RCC 7860 (cell line): ENCODE measurements at places on chromosomes 16 and 17.

DNA sequence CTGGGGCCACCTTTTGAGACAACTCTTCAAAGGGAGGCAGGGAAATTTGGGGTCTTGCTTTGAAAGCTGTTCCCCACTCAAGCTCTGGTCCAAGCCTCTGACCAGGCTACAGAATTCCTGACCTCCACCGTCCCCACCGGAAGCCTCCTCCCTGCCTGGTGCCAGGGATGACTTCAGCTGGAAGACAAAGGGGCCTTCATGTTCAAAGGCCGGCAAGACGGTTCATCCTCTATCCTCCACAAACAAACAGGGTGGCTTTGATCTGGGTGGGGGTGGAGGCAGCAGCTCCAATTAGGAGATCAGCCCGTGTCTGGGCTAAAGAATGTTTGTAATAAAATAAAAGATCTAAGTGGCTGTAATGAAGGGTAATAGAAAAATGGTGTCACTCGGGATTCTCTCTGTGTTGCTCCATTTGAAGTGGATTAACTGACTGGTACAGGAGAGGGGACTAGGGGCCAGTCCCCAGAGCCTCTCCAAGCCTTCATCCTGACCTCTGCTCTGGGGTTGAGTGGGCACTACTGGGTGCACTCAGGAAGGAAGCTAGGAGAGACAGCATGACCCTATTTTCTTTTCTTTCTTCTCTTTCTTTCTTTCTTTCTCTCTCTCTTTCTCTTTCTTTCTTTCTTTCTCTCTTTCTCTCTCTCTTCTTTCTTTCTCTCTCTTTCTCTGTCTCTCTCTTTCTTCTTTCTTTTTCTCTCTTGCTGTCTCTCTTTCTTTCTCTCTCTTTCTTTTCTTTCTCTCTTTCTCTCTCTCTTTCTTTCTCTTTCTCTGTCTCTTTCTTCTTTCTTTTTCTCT, 27.5 kb upstream of the NKD1 start:
- no peak for DNase-seq

GRCh38 chr16:22789281-22789945, 24.5 kb upstream of the HS3ST2 start:
- peak; percentile 61 for DNase-seq

DNA sequence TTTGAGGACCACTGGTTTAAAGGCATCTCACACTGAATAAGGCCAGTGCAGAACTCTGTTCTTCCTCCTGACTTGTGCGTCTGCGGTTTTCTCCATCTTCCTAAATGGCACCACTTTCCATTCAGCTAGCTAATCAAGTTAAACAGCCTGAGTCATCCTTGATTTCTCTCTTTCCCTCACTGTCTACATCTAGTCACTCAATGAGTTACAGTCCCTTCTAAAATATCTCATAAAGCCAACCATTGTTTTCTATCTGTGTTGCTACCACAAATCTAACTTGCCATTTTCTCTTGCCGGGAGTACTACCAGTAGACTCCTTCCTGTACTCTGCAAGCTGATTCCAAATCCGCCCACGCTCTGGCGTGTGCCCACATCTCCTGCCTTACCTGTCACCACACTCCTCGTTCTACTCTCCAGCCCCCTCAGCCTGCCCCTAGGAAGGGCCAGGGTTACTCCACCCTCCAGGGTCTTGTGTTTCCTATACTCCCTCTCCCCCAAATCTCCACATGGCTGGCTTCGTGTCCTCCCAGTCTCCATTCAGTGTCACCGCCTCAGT, 324.5 kb downstream of the SNX29 start:
- DNase-seq, result no peak

GRCh38 chr17:60330731-60331130, 61.2 kb downstream of the USP32 start:
- DNase-seq, result no peak

DNA sequence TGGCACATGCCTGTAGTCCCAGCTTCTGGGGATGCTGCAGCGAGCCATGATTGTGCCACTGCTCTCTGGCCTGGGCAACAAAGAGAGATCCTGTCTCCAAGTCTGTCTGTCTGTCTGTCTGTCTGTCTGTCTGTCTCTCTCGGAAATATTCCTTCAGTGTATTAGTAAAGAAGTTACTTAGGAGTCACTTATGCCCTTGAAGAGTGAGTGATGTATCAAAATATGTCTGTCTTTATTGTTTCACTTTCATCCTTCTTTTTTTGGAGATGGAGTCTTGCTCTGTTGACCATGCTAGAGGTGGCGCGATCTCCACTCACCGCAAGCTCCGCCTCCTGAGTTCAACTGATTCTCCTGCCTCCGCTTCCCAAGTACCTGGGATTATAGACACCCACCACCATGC, 410.5 kb downstream of the WWOX start:
- DNase-seq, result no peak

GRCh38 chr16:75482434-75483205, 12.6 kb downstream of the CHST6 start:
- no peak for DNase-seq

- no peak for DNase-seq
These were observed 6.6 kb downstream of the VAT1 start for GRCh38 chr17:43015579-43015978.

DNA sequence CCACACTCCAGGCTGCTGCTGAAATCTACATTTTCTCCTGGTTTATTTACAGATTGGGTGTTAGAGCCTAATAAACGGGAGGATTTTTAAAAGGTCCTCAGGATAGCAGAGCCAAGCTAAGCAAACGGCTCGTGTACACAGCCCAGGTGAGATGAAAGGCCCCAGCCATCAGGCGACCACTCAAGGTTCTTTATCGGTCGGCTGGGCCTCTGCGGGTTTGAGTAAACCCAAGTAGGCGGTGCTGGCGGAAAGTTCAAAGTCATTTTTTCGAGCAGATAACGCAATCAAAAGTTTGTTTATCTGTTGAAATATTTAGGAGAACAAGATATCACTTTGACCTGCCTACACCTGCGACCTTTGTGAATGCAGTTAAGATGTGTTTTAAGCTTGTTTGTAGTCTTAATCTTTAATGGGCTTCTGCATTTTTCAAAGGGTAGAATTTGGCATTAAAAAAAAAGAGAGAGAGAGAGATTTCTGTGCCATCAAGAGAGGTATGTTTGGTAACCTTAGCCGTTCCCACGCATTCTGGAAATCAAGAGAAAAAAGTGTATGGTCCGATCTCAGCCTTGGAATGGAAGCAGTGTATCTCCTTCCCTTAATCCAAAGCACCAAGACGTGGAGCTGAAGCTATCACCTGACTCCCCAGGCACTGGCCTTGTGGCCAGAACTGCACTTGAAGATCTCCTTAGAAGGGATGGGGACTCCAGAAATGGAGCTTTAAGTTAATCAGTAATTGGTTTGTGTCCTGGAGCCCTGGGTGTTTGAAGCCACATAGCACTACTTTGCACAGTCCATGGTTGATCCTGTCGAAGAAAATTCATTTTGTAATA, 301.7 kb upstream of the IRX5 start:
- no peak for DNase-seq

- no peak for DNase-seq
These were observed 756 bp downstream of the KLHL11 start for GRCh38 chr17:41864498-41864835.

GRCh38 chr16:13492046-13492445, 427.9 kb upstream of the ERCC4 start:
- DNase-seq, result no peak

DNA sequence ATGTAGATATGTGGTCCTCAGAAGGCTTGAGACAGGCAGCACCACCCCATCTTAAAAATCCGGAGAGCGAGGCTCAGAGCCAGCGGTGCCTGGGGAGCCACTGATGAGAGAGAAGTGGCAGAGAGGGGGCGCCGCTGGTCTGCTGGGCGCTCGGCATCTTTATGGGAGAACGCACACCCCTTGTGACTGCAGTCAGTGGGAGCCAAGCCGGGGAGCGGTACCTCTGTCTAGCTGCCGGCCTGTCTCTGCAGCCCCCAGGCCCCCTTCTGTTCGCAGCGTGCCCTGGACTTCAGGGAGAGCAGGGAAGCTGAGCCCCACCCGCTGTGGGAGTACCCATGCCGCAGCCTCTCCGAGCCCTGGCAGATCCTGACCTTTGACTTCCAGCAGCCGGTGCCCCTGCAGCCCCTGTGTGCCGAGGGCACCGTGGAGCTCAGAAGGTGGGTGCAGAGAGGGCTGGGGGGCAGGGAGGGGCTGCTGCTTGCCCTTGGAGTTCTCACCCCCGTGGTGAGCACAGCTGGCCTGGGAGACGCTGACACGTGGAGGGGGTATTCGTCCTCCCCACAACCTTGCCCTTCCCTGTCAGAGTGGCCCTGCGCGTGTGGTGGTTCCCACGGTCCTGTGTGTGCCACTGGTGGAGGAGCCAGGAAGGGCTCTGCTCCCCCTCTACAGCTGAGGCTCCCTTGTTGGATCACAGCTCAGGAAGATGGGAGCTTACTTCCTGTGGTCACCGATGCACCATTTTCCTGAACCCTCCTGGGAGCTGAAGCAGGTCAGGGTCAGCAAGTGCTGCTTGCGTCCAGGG, 44.8 kb downstream of the PRMT7 start:
- DNase-seq, result no peak
